ENCODE measurements at places on chromosomes 5 and 9.

- peak; percentile 62 for DNase-seq
Measured at GRCh38 chr5:139635606-139636206, 12.4 kb upstream of the CXXC5 start.

DNA sequence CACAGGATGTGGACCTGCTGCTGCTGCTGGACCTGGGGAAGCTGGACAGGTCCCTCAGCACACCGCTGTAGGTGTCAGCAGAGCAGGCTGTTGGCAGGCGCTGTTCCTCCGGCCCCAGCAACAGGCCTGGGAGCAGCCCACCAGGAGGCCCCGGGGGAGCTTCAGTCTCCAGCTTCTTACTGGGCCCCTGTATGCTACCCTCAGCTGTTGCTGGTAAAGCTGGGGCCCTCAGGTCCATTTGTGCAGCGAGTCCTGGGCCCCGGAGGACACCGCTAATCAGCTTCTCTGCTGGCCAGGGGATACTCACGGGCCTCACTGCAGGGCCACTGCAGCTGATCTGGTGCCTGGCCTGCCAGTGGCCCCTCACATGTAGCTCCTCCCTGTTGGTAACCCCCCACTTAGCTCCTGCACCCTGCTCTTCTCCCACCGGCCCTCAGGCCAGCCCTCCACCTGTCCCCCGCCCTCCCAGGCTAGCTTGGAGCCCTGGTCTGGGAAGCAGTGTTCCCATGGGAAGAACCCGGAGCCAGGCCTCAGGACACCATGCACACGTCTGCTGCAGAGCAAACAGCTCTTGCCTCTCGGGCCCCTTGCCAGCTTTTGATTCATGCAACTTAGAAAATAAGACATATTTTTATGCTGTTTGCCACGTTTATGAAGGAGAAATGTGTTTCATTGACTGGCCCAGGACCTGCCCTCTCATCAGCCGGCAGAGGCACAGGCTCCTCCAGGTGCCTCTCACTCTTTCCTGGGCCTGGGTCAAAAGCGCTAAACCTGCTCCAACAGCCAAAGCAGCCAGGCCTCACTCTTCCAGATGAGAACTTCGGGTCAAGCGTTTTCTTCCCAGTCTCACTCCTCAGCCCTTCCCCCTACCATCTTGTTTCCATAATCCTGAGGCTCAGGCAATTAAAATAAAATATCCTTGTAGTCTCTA, 61.0 kb upstream of the ADAMTS2 start:
- no peak for DNase-seq

DNA sequence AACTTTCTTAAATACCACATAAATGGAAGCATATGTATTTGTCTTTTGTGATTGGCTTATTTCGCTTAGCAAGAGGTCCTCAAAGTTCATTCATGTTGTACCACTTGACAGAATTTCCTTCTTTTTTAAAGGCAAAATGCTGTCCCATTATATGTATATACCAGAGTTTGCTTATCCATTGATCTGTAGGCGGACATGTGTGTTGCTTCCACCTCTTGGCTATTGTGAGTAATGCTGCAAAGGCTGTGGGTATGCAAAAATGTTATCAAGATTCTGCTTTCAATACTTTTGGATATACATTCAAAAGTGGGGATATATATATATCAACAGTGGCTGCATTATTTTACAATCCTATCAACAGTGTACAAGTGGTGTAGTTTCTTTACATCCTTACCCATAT, 271.0 kb downstream of the PRR16 start:
- DNase-seq = no peak

GRCh38 chr5:75260708-75261107, 24.0 kb upstream of the ANKRD31 start:
- no peak for DNase-seq

- DNase-seq = no peak
Measured at GRCh38 chr9:115071176-115071575, 46.8 kb downstream of the TNC start.

GRCh38 chr5:8188874-8189565, 320.1 kb downstream of the MTRR start:
- DNase-seq = no peak

DNA sequence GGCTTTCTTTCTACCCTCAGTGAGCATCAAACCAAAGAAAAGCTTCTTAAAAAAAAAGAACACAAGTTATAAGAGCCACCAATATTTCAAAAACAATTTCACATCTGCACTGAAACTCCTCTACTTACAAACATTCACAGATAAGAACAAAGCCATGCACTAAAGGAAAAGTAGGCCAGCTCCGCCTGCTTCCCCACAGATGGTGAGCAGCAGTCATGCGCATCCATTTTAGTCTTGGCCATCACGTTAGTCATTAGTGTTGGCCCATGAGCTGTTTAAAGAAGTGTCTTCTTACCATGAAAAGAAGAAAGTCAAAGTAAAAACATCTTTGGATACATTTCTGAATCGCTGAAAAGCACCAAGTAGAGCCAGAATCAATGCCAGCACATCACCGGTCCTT, 40.0 kb upstream of the SMIM23 start:
- no peak for DNase-seq

- DNase-seq = no peak
Measured at GRCh38 chr5:77936365-77936693, 160.2 kb upstream of the TBCA start.

DNA sequence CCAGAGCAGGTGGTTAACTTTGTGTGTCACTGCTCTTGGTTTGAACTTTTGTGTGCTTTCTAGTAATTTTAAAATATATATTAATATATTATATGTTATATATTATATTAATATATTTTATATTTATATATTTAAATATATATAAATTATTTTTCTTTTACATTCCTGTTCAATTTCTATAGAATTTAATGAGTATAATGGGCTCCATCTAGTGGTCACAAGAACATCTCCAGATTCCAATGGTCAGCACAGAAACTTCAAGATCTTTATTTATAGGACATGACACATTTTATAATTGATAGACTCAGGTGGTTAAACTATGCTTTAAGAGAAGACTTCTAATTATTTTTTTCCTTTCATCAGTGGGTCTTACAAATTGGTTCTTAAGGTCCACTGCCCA, 39.1 kb downstream of the COL23A1 start:
- DNase-seq = no peak

- DNase-seq = no peak
Measured at GRCh38 chr5:61313960-61314681, 17.9 kb upstream of the ZSWIM6 start.

GRCh38 chr5:159937580-159937979, 21.3 kb downstream of the ADRA1B start:
- DNase-seq = no peak

- no peak for DNase-seq
Measured at GRCh38 chr9:97602430-97602829, 30.7 kb downstream of the TSTD2 start.

DNA sequence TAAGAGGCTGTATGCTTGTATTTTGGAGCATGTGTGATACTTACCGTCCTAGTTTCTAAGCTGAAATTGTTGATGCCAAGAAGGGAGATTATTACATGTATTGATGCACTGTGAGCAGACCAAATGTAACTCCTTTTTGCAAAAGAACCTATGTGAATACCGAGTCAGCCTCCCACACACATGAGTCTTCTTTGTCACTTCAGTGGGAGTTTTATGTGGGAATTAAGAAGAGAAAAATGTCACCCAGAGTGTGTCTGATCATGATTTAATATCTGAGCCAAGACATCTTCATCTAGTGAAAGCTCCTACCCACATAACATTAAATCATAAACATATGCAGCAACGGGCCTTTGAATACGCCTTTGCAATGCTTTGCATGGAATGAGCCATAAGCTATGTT, 380.3 kb upstream of the ACTBL2 start:
- DNase-seq = no peak

DNA sequence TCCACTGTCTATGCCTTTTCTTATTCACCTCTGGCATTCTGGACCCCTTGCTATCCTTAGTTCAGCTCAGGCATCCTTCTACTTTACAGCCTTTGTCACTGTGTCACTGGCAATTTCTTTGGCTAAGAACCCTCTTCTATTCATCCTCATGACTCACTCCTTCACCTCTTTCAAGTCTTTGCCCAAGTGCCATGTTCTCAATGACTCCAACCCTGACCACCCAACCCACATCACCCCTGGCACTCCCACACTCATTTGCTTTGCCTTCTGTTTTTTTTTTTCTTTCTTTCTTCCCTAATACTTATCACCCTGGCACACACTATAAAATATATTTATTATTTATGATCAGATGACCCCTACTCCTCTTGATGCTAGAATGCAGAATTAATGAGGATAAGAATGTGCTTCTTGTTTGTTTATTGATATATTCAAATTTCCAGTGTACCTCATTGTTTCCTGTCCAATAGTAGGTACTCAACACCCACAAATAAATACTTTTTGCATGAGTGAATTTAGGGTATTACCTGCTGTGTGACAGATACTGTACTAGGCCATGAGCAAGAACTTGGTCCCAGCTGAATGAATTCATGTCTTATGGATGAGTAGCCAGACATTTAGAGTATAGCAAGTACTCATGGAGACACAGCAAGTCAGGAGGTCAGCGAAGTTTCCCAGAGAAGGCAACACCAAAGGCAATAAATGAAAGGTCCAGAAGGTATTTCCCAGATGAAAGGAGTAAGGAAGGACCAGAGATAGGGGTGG, 236.1 kb downstream of the PAPPA start:
- no peak for DNase-seq

DNA sequence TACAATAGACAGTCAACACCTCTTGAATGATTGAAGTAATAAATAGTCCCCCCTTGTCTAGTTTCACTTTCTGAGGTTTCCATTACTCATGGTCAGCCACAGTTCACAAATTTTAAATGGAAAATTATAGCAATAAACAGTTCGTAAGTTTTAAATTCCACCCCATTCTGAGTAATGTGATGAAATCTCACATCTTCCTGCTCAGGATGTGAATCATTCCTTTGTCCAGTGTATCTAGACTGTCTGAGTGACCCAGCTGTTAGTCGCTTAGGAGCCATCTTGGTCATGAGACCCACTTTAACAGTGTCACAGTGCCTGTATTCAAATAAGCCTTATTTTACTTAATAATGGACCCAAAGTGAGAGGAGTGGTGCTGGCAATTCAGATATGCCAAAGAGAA, 311.6 kb upstream of the PRR16 start:
- DNase-seq = no peak

DNA sequence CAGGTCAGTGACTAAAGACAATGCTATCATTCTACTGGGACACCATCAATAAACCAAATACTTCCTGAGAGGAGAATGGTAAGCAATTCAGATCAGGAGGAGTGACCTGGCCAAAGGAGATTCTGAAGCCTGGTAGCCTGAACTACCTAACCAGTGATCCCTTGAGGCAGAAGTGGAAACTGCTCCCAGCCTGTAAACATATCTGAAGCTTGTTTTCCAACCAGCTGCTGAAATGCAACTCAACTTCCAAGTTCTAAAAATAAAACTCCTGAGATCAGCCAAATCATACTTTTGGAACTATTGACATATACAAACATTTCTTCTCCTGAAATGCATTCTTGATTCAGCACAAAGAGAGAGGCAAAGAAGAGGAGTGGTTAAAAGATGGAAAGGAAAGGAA, 204.1 kb downstream of the EBF1 start:
- no peak for DNase-seq

DNA sequence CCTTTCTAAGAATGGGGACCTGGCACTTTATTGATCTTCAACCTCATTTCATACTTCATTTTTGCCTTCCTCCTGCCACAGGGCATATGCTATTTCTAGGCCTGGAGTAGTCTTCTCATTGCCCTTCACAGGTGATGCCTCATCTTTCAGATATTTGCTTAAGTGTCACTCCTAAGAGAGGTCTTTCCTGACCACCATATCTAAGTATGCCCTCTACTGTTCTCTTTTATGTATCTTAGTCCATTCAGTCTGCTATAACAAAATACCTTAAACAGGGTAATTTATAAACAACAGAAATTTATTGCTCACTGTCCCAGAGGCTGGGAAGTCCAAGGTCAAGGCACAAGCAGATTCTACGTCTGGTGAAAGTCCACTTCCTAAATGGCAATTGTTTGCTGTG, 99.1 kb downstream of the ADAMTS6 start:
- DNase-seq = no peak

DNA sequence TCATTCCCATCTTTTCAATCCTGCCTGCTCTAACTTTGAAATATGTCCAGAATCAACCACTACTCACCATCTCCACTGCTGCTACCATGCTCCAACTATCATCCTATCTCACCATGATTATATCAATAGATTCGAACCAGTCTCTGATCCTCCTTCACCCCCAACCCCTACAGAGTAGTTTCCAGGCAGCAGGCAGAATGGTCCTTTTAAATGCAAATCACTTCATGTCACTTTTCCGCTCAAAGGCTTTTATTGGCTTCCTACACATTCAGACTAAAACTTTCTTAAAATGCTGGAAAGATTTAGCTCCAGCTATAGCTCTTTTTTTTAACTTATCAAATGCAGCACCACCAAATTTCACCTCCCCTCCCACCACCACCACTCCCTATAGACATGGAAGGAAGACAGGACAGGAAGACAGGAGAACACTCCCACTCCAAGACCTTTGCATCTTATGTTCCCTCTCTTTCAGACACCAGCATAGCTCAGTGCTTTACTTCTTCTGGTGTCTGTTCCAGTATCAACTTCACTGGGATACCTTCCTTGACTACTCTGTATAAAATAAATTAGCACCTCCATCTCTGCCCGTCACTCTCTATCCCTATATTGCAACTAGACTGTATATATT, 9.9 kb upstream of the PPP2R2B start:
- DNase-seq = no peak

GRCh38 chr9:14372437-14373335, 58.7 kb upstream of the NFIB start:
- DNase-seq = no peak
